Stimulated activated CD4-positive, alpha-beta T cell treated with anti-CD3 and anti-CD28 coated beads, Interleukin-1b, Interleukin-23, amount 100 ng/mL, for 48 hours (primary cell): ENCODE measurements at places on chromosomes 11 and 22.
A peak's percentile ranks its signal among the peaks of the same experiment; 100 is the strongest.

- DNase-seq: peak; percentile 64
Measured at GRCh38 chr22:50018608-50019285, 6.2 kb upstream of the IL17REL start.

DNA sequence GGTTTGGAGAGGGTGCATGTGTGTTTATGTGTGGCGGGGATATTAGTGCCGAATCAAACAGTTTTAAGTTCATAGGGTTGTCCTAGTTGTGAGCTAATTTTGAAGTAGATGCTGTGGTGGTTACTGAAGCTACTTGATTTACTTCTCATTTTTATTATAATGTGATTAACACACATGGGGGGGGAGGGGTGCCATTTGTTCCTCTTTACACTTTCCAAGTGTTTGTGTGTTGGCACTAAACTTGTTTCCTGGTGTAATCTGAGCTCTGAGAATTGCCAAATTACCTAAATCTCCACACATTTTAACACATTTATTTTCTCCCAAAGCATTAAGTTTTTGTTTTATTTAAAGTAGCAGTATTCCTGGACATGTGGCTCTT lies 60.1 kb downstream of the ZNRF3 start:
- DNase-seq: no peak

- DNase-seq: no peak
Measured at GRCh38 chr22:23207729-23208393, 27.6 kb downstream of the BCR start.

- DNase-seq: peak; percentile 88
Measured at GRCh38 chr22:26658671-26659478, 1.5 kb downstream of the MIAT start.

DNA sequence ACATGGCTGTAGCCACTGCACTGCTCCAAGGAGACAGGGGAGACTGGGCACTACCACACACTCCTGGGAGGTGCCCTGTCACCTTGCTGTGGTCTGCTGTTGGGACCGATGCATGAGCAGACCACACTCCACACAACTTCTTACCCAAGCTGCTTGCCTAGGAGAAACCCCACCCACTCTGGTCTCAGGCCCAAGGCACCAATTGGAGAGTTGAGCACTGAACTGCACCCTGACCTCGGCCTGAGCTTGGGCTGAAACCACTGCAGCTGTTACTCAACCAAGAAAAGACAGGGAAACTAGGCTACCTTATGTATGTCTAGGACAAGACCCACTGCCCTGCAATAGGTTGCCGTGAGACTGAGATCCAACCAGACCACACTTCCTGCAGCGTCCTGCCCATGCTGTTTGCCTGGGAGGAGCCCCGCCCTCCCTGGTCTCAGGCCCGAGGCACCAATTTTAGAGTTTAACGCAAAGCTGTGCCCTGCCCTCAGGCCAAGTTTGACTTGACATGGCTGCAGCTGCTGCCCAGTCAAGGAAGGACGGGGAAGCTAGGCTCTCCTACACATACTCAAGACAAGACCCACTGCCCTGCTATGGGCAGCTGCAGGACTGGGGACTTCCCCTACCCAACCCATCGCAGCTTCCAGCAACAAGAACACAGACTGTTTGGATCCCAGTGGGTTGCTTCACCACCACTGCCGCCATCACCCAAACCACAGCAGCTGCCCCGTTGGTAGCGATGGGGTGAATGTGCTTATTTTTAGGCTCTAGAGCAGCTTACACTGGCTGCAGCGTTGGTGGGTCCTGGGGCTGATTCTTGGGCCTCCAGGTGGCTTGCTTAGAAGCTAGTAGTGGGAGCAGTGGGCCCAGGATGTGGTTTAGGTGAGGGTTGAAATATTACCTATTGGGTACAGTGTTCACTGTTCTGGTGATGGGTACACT lies 66.8 kb downstream of the BRD1 start:
- no peak for DNase-seq

GRCh38 chr11:72015511-72016061 lies 16.9 kb downstream of the IL18BP start:
- DNase-seq: no peak

DNA sequence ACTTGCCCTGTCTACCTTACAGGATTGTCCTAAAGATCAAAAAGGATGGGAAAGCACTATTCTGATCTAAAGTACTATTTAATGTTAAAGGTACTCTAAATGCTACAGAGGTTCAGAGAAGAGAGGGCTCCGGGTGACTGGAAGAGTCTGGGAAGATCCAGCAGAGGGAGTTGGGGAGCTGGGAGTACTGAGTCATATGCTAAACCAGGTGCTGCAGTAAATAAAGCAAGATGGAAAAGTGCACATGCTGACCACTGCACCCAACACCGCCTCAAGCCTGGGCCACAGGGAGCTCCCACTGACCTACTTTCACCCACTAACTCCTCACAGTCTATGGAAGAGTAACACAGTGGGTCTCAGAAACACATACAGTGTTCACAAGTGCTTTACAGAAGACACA lies 49.3 kb downstream of the WT1 start:
- DNase-seq: no peak

- no peak for DNase-seq
Measured at GRCh38 chr22:44745853-44746789, 6.3 kb upstream of the ARHGAP8 start.

GRCh38 chr11:64794526-64794925 lies 8.5 kb downstream of the MAP4K2 start:
- DNase-seq: no peak

DNA sequence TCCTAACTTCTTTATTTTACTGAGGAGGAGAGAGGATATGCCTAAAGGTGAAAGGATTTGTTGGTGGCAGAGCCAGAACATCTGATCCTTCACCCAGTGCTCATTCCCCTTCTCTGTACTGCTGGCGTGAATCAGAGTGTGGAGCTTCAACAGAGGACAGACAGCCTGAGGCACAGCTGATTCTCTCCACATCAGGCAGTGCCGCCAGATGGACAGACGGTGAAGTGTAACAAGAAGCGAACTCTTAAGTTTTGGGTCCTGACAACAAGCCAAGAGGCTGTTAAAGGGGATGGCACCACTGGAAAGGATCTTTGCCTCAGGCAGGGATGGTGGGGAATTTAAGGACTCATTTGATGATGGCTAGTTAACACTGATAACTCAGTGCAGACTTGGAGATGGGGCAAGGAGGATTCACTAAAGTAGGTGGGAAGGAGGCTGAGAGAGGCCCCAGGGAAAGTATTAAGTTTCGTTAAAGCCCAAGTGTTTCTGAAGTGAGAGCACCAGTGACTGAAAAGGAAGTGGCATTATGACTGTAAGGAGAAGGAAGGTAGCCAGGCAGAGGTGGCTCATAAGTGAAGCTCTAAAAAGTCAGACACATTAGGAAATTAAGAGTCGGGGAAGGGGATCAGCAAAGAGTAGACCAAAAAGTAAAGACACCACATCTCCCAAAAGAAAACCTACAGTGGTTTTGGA lies 81.3 kb downstream of the CLPB start:
- peak; percentile 22 for DNase-seq

DNA sequence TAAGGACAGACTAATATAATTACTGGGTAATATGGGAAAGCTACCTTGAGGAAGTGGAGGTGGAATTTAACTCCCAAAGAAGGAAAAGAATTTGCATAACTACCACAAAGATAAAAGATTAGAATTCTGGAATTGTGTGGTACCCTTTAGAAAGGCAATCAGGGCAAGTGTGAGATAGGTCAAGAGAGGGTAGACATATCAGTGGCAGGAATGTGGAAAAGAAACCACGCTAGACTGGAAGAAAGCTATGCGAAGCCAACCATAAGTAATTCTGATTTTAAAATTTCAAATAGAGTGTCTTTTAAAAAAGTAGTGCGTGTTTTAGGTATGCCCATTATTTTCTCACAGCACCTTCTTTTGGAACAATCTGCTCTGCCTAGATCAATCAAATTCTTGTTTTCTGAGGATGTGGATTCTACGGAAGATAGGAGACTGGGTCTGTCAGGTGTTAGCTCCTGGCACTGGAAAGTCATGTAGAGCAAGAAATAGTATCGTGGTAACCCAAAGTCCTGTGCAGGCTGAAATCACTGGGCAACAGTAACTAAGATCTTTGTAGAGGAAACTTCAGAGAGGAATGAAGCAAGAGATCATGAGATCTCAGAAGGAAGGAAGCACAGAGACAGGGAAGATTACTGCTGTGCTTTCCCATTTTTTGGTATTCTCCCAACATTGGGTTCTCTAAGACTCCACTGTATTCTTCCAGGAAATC lies 111.3 kb upstream of the MTMR2 start:
- DNase-seq: no peak

- no peak for DNase-seq
Measured at GRCh38 chr22:30979932-30980331, 10.9 kb downstream of the TUG1 start.

DNA sequence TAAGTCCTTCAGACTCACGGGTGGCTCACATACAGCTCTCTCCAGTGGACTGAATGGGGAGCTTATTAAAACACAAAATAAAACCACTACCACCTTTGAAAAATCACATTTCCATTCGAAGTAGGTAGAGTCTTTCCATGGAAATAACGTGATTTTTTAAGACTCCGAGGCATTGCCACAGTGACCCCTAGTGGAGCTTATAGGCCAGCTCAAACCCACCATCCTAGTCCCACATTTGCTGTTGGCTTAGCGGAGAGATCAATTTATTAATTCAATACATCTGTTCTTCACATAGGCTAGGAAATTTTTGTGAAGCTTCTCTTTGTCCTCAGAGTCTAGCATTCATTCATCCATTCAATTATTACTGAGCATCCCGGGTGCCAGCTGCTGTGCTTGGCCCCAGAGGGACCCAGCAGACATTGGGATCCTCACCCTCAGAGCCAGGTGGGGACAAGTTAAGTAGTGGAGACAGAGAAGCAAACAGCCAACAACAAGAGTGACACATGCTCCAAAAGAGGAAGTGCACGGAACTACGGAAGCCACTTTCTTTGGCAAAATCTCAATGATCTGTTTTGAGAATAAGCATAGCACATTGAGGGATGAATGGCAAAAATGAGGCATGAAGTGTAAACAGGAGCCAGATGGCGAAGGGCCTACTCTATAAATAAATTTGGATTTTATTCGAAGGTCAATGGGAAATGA lies 10.2 kb upstream of the P4HA3 start:
- DNase-seq: peak; percentile 18

DNA sequence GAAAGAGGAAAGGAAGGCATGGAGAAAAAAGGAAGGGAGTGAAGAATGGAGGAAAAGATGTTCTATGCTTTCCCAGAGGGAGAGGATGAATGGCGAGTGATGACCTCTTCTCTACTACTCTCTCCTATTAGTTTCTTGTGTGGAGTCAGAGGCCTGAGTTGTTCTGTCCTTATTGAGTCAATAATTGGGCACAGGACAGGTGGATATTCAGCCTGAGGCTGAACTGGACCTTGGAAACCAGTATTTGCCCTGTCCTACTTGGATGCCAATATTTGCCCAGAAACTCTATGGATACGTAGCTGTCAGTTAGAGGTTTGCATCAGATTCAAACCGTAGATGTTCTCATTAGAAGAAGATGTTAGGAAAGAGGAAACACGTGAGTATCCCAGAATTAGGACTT lies 17.6 kb upstream of the SWAP70 start:
- DNase-seq: no peak

DNA sequence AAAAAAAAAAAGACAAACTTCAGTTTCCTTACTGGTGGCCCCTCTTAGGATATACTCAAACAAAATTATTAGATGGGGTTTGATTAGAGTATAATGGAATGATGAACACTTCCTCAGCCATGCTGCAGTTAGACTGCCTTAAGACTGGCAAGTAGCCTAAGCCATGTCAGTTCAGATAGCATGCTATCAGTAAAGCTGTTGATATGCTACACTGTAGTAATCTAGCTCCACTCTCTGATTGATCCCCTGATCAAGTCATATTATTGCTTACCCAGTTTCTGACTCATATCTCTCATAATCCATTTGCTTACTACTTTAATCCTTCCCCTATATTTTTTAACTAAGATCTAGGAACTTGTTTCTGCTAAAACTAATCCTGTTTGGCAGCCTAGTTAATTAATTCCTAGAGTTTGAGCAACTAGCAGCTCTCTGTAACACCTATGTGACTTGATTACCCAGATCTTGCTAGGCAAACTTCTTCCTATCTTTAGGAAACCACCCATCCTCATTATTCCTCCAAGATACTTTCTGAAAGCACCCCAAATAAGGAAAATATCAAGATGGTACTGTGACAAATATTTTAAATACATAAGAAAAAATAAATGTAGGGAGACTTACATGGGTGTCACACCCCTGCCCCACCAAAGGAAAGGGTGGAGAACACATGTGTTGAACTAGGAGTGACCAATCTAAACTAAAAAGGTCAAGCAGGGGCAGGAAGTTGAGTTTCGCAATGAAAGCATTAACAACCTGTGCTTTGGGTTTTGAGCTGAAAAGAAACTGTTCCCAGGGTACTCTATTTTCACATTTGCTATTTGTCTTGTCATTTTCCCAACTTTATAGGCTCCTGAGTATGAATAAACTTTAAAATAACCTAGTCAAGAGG lies 43.2 kb downstream of the PIK3C2A start:
- DNase-seq: no peak

DNA sequence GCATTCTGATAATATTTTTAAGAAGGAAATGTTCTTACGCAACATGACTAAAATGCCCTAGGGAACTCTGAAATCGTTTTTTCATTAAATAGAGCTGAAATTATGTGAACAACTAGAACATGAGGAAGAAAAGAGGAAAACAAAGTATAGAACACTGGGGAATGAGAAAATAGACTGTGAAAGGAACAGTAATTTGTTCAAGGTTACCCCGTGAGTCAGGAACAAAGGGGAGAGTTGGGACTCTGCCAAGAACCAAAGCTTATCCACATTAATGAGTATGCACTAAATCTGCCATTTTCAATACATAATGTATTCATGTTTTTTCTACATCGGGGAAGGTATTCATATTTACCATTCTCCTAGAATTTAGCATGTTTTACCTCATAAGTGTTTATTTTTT lies 961.8 kb upstream of the CCDC90B start:
- DNase-seq: no peak

GRCh38 chr11:95911369-95911759 lies 12.5 kb downstream of the MTMR2 start:
- no peak for DNase-seq

DNA sequence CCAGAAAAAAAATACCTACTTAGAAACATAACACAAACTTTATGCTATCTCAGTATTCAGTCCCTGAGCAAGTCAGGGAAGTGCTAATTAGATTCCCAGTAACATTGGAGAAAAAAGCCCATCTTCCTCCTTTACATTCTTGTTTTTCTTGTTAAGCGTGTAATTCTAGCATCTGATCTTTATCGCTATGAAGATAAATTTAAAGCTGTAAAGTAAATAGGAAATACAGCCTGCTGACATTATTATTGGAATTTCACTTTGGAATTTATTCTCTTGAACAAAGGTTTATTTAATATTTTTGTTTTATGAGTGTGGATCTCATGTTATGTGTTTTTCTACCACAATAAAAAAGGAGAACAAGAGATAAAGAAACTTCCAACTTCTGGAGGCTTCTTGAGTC lies 13.9 kb downstream of the ALKBH3 start:
- DNase-seq: no peak

- DNase-seq: no peak
Measured at GRCh38 chr11:35539781-35540281, 14.4 kb upstream of the PAMR1 start.

- no peak for DNase-seq
Measured at GRCh38 chr11:44452827-44453572, 112.5 kb upstream of the CD82 start.

GRCh38 chr22:46947516-46948257 lies 185.2 kb downstream of the TBC1D22A start:
- no peak for DNase-seq
